IPS-NIHi11 (cell line): ENCODE measurements at places on chromosomes 6 and 20.

DNA sequence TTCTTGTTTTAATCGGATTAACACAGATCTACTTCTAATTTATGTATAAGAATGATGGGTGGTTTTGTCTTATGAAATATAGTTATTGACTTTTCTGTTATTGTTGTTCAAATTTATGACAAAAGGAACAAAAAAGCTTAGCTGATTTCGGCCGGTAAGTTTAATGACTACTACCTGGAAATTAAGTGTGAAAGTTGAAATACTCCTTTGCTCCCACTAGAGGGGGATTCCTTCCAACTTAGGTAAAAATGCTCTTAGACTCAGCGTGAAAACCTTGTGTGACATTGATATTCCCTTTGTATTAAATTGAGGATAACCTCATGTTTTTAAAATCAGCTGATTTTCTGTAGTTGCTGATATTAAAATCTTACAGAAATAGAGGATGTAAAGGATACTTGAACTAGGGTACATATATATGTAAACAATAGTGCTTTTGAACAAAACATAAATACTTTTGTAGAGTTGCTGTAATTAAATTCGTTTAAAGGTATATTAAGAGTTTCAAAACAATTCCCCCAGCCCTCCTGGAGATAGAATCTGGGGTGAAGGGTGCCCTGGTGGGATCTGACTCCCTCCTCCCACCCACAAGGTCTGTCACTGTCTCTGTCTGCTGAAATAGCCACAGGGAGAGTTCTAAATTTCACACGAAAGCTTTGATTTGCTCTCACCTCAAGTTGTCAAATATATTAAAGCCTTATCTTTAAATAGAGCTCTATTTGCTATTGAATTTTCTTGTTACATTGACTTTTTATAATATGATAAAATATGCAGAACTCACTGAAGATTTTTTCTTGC is 257.5 kb downstream of the ARID1B start:
- no peak for DNase-seq

DNA sequence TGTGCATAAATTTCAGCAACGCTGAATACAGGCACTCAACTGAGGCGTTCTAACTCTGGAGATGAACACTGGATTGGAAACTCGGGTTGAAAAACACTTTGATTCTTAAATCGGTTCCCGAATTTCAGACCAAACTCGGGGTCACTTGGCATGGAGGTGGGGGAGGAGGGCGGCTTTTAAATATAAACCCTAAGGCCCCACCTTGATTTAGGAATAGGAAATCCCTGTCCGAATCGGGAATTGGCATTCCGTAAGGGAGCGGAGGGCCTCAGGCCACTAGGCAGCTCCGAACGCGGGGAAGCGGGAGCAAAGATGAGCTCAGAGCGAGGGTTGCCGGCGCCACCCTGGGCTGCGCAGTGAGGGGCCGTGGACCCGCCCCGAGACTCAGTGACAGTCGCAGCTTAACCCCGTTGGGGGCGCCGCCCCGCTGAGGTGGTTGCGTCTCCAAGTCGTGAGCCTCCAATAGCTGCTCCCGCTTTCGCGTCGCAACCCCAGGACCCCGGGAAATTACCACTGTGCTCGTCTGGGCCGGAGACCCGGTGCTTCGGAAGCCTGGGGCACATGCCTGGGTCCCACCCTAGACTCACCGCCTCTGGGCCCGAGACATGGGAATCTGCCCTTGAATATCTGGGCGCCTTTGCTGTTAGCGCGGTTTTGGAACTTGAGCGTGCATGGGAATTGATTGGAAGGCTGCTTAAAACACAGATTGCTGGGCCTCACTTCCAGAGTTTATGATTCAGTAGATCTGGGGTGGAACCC is 4.6 kb upstream of the SIM1 start:
- DNase-seq, result no peak

GRCh38 chr6:133595111-133595761 is 293.7 kb upstream of the TCF21 start:
- DNase-seq, result no peak

- no peak for DNase-seq
Observed at GRCh38 chr6:14280766-14281293, 163.3 kb downstream of the CD83 start.

- DNase-seq, result no peak
Observed at GRCh38 chr6:35955071-35955470, 34.2 kb upstream of the SRPK1 start.

- DNase-seq, result no peak
Observed at GRCh38 chr6:44152533-44152932, 6.1 kb upstream of the CAPN11 start.

GRCh38 chr20:32610472-32611218 is 25.5 kb upstream of the NOL4L start:
- DNase-seq, result no peak

GRCh38 chr6:162962093-162962492 is 234.3 kb downstream of the PACRG start:
- DNase-seq, result no peak

DNA sequence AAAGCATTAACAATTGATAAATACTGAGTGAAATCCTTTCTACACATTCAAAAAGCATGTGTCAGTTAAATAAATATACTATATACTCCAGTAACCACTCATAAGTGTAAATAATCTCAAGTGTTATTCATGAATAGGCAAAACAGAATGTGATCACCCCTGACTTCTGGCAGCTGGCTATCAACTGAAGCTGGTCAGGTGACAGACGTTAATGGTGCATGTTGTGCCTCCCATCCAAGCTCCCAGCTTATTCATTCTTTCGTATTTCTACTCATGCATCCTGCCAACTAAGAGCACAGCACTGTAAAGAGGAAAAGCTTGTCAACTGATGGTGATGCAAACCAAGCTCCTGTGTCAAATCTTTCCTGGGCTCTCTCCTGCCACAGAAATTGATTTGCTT is 7.7 kb downstream of the PSMB1 start:
- DNase-seq, result no peak

- no peak for DNase-seq
Observed at GRCh38 chr6:143074101-143074500, 13.4 kb downstream of the AIG1 start.

DNA sequence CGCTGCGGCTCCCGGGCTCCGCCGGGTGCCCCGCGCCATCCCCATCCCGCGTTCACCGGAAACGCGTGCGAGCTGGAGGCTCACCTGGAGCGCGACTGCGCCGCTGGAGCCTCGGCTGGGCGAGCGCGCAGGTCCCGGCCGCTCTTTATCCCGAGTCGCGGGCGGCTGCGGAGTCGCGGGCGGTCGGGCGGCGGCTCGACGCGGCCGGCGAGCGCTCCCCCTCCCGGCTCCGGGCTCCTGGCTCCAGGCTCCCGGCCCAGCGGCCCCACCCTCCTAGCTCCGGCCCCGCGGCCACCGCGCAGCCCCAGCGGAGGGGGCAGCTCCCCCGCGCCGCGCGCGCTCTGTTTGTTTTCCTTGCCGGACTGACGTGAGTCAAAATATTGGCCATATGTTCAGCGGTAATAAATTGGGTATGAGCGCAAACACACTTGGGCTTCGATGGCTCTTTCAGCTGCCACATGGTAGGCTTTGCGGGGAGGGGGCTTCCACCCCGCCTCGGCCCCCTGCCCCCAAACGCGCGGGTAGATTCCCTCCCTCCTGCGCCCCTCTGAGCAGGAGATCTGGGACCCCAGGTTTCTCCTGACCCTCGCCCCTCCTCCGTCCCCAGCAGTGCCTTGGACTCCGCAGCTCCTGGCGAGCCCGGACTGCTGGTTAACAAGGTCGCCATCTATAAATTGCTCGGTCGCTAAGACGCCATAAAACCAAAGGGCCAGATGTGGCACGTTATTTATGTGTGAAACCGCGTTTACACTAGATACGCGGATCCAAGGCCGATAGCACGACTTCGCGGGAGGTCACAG is 8.8 kb upstream of the NKX2-2 start:
- peak; percentile 54 for DNase-seq

GRCh38 chr20:25444556-25444955 is 37.1 kb downstream of the GINS1 start:
- DNase-seq, result no peak

DNA sequence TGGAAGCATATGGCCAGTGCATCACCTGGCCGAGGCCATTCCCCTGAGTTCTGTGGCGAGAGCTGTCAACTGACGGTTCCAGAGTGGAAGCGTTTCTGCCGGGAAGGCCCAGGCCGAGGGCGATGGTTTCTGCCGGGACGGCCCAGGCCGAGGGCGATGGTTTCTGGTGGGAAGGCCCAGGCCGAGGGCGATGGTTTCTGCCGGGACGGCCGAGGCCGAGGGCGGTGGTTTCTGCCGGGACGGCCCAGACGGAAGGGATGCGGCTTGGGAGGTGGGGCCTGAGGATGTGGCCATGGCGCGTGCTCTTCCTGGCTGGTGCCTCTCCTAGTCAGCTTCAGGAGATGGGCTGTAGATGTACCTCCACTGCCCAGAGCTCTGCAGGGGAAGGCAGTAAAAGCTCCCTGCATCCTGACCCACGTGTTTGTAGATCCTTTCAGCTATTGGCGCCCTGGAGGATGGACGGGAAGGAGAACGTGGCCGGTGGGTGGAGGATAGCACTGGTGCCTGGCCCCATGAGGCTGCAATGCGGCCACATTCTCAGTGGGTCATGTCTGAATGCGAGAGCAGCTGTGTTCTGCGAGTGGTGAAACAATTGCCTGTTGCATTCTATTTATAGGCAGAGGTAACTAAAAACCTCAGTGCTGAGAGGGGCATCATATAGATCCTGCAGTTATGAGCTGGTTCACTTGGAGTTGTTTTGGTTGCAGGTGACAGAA is 12.8 kb downstream of the TPD52L2 start:
- no peak for DNase-seq

DNA sequence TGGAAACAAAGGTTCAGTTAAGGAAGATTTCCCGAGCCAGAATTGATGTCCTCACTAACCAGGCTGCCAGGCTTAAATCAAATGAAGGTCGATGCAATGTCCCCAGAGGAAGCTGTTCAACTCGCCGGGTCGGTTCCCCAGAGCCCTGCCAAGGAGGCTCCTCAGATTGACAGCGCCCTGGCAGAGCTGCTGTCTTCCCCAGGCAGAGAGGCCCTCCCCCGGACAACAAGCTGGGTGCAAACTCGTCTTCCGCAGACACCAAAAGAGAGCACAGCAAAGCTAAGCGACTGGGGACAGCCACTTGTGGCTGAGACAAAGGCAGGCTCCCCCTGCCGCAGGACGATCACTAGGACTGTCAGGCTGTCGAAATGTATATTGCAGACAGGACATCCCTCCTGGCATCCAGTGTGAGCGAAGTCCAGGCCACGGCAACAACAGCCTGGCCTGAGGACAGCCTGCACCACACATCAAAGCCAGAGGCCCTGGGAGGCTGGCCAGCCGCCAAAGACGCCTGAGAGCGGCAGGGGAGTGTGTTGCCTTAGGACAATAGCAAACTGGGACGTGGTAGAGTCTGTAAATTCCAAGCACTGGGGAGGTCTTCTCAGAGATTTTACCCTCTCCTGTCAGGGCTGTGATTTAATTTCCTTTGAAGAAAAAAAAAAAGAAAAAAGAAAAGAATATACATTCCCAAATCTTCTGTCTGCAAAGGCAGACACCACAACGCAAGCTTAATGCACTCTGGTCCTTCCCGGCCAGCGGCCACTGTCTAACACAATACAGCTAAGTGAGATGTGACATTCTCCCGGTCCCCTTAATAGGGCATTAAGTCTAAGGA is 99.1 kb downstream of the HIVEP2 start:
- DNase-seq, result peak; percentile 67

- no peak for DNase-seq
Observed at GRCh38 chr6:42952389-42952788, 8.2 kb upstream of the GNMT start.
